Stimulated activated CD8-positive, alpha-beta memory T cell treated with anti-CD3 and anti-CD28 coated beads, Interleukin-2, amount 100 ng/mL, for 1 hour (primary cell): ENCODE measurements at places on chromosomes 6 and 20.

GRCh38 chr6:151493804-151494234 lies at the start of gene CCDC170:
CCDC170 (plus strand) TSS chr6:151494017; CDS start chr6:151494129, 112 bp downstream.
- DNase-seq, result no peak

DNA sequence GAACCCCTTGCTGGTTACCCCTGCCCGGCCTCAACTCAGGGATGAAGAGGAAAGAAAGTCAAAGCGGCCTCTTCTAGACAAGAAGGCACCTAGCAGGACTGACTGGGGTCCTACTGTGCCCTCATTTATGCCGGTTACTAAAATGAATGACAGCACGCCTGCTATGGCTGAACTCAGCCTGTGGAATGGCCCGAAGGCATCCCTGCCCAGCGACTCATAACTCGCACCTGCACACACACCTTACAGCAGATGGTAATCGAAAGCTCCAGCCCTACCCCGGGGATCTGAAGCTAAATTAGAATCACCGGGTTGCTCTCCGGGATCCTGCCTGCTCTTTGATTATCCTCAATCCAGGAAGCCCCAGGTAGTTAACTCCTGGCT lies 747 bp upstream of the TXNDC5 start:
- no peak for DNase-seq

GRCh38 chr20:62087227-62087626 lies 21.5 kb upstream of the TAF4 start:
- no peak for DNase-seq

- no peak for DNase-seq
Measured at GRCh38 chr6:154986787-154987235, 8.3 kb upstream of the TIAM2 start.

GRCh38 chr6:88168362-88168761 lies 2.2 kb upstream of the CNR1 start:
- DNase-seq, result no peak

GRCh38 chr6:160122744-160123143 lies 1.1 kb downstream of the SLC22A1 start:
- no peak for DNase-seq

- DNase-seq, result no peak
Measured at GRCh38 chr6:97917369-97917768, 634.4 kb upstream of the MMS22L start.

DNA sequence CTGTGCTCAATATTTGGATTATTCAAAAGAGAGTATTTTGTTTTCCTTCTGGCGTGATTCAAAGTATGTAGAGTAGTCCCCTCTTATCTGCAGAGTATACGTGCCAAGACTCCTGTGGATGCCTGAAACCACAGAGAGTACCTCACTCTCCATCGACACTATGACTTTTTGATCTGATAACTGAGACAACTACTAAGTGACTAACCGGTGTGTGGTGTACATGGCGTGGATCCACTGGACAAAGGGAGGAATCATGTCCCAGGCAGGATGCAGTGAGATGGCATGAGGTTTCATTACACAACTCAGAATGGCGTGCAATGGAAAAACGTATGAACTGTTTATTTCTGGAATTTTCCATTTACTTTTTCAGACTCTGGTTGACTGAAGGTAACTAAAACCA lies 112.2 kb upstream of the PDE7B start:
- DNase-seq, result no peak

DNA sequence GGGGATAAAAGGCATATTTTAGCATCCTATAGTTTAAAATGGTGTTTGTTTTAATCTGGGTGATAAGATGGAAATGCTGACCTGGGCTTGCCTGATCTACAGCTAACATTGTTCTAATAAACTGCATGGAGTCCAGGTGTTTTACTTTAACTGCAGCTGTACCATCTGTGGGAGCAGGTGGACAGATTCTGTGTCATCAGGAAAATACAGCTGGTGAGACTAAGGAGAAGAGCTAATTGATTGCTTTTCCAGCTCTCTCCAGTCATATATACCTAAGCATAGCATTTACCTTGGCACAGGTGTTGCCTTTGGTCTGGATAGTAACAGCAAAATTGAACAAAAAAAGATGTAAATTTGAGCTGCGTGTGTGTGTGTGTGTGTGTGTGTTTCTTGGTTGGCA lies 31.6 kb downstream of the CBFA2T2 start:
- no peak for DNase-seq

DNA sequence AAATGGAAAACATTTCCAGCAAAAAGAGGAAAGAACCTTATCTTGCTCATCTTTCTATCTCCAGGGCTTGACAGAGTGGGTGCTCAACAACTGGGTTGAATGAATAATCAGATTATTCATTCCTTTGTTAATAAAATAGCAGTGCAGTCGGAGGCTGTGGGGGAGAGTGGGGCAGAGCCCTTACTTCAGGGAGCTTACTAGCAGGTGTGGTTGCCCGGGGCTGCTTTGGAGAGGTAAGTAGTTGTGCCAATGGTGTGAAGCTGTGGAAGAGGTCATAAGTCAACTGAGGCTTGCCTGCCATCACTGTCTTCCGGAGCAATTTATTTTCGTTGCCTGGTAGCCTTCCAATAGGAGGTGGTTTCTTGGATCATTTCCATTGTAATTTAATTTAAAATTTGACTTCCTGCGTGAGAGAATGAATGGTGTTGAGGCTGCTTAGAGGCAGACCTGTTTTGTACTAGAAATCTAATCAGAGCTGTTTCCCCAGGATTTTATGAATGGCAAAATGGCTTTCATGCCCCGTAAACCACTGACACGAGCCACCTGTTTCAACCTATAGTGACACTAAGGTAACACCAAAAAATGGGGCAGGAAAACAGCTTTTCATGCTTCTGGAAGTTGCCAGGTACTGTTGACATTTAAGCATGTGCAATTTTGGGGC lies 51.4 kb downstream of the ZDHHC14 start:
- DNase-seq, result no peak

- DNase-seq, result no peak
Measured at GRCh38 chr6:39608652-39609345, 116.4 kb downstream of the KIF6 start.

DNA sequence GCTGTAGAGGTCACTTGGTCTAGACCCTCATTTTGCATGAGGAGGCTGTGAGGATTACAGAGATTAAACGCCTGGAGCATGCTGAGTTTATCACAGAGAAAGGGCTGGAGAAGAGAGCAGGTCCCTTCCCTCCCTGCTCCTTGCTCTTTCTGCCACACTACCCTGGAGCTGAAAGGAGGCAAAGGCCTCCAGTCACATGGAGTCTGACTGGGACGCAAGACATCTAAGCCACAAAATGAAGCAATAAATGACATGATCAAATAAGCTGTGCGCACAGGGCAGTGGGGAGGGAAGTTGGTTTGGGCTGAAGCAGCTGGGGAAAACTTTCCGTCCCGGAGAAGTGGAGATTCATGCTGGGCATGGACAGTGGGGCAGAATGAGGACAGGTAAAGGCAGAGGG lies 33.3 kb downstream of the ATXN1 start:
- no peak for DNase-seq

DNA sequence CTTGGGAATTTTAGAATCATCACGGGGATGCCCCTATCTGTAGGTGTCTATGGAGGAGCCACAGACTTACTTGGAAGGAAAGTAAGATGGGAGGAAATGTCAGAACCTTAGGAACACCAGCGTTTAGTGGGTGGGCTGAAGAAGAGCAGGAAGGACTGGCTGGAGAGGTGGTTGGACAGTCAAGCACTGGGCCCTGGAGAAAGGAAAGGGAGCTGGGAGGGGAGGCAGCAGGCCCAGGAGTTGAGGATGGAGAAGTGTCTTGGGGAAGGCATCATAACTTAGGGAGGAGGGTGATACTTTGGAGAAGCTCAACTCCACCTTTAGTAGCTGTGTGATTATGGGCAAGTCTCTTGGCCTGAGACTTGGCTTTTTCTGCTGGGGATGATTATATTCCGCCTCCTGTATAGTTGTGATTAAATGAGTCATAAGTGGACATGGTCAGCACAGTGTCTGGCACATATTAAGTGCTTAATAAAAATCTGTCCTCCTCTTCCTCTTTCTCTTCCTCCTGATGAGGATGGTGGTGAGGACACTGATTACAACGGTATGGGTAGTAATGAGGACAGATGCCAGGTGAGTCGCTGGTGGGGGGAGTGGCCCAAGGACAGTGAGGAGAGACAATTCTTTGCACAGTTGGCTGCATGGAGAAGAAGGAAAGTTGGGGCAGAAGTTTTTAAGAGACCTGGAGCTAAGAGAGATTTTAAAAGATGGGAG lies 125.7 kb downstream of the TOX2 start:
- DNase-seq, result no peak

DNA sequence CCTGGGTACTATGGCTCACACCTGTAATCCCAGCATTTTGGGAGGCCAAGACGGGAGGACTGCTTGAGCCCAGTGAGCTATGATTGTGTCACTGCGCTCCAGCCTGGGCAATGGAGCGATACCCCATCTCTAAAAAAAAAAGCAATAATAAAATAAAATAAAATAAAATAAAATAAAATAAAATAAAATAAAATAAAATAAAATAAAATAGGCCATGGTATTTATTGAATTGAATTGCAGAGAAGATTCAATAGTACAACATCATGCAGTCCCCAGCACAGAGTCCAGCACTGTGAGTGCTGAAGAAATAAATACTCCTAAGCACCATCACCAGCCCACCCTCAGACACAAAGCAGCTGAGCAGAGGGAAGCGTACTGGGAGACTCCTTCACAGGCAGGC lies 144.7 kb downstream of the RALGAPA2 start:
- no peak for DNase-seq

GRCh38 chr6:158259136-158259535 lies 53.1 kb upstream of the TULP4 start:
- no peak for DNase-seq

GRCh38 chr20:21808863-21809664 lies 103.6 kb downstream of the PAX1 start:
- DNase-seq, result no peak

GRCh38 chr6:5905431-5906339 lies 101.0 kb downstream of the NRN1 start:
- no peak for DNase-seq

- DNase-seq, result no peak
Measured at GRCh38 chr6:31741815-31742214, 2.0 kb downstream of the MSH5 start.

DNA sequence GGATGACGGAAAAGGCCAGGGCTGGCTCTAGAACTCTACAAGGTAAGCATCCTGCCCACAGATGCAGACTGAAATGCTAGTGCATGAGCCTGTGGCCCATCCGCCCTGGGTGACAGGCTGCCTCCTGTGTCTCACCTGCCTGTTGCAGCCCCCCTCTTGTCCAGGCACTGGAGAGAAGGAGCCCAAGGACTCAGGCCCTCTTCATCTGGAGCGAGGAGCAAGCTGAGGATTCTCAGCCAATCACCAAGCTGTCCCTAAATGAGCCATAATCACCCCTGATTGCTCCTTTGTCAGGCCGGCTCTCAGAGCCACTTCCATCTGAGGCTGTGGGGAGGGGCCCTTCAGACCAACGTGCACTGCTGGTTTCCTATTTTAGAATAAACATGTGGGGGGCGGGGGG lies 10.0 kb upstream of the SLC32A1 start:
- DNase-seq, result no peak

DNA sequence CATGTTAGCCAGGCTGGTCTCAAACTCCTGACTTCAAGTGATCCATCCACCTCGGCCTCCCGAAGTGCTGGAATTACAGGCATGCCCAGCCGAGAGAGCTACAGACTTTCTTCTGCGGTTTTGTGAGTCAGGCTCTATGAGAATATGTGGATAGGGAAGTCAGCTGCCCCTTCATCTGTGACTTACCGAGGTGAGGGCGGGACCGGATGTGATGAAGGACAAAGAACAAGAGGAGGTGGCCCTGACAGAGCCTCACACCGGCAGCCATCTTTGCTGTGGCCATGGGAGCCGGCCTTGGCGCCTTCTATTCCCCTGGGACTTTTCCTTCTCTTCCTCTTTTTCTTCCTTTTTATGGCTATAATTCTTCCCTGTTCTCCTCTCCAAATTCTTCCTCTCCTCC lies 67.0 kb downstream of the IYD start:
- DNase-seq, result no peak

- DNase-seq, result no peak
Measured at GRCh38 chr6:157240059-157240959, 83.0 kb downstream of the TMEM242 start.
